Cerebellum (tissue), 4 donors: ENCODE measurements at places on chromosomes 16 and 17.

- DNase-seq: no peak
Measured at GRCh38 chr16:314795-315299, 31.9 kb downstream of the PDIA2 start.

- no peak for DNase-seq
Measured at GRCh38 chr17:27634026-27634335, 3.0 kb downstream of the LGALS9 start.

- no peak for DNase-seq
Measured at GRCh38 chr17:67477687-67478086, 100.6 kb downstream of the PITPNC1 start.

- DNase-seq: no peak
Measured at GRCh38 chr17:74658620-74659019, 35.1 kb upstream of the CD300E start.

GRCh38 chr17:77498091-77498741 is 357.4 kb downstream of the SEC14L1 start:
- DNase-seq: no peak

GRCh38 chr16:65667011-65667578 is 545.2 kb upstream of the CDH11 start:
- no peak for DNase-seq
